ENCODE measurements at places on chromosomes 11 and 22. TPM values are rescaled to one million over a fixed set of nuclear protein-coding genes. Genes with fewer than 3 reads are reported as not detected.

DNA sequence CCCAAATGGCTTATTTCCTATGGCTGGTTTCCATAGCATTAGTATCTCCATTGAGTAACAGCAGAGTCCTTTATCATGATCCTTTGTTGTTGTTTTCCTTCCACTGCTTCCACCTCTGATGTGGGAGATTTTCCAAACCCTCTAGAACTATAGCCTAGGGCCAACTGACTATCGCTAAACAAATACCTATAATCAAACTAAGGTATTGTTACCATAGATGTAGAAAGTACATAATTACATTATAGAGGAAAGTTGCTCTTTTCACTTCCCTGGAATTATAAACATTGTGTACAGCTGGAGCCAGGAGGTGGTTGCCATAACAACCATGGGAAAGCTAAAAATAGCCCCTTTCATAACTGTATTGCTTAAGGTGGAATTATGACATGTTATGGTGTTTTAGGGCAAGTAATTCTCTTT lies 47.0 kb upstream of the ALKBH3 start:
- H3K4me3 ChIP-seq = no peak overlapping the region
- H3K4me1 ChIP-seq = no peaks in the 10 kb centered on the region
- no peak for DNase-seq
- no peak overlapping the region for H3K27ac ChIP-seq

DNA sequence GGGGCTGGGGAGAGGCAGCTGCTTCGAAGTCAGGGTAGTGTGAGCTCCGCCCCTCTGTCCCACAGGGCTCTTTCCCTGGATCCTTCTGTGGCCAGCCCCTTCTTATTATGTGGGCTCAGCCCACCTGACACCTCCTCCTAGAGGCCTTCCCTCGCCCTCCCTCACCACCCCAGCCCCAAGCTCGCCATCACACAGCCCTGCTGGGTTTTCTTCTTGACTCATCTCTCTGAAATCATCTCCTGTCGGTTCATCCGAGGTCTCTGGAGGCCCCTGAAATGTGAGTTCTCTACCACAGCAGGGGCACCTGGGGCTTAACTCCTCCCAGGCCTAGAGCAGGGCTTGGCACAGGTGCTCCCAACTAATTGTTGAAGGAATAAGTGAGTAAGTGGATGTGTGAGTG lies 65.2 kb downstream of the CACNA1I start:
- H3K4me1 ChIP-seq = no peaks in the 10 kb centered on the region
- no peak overlapping the region for H3K4me3 ChIP-seq
- no peak for DNase-seq
- H3K27me3 ChIP-seq = peaks cover 1% of the 10 kb centered on the region
- H3K27ac ChIP-seq = no peak overlapping the region

DNA sequence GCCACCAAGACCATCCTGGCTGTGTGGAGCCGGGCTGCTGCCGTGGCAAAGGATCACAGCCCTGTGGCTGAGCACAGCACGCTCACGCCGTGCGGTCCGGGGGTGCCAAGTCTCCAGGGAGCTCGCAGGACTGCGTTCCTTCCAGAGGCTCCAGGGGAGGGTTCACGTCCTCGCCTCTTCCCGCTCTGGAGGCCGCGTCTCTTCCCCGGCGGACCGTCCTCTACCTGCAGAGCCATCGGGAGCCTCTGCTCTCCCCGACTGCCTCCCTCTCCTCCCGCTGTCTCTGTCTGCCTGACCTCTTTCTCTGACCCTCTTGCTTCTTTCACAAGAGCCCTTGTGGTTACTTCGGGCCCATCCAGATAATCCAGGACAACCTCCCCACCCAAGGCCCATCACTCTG lies 11.4 kb upstream of the MUC5AC start:
- peaks cover 10% of the 10 kb centered on the region for H3K4me1 ChIP-seq
- no peaks in the 10 kb centered on the region for H3K27me3 ChIP-seq
- H3K27ac ChIP-seq = no peak overlapping the region
- H3K4me3 ChIP-seq = no peak overlapping the region
- no peaks in the 10 kb centered on the region for H3K36me3 ChIP-seq

- no peak overlapping the region for H3K4me3 ChIP-seq
- DNase-seq = no peak
- H3K27ac ChIP-seq = peak overlapping the region; percentile 91
- H3K36me3 ChIP-seq = no peaks in the 10 kb centered on the region
Measured at GRCh38 chr22:48709976-48710375, 1117.7 kb downstream of the BRD1 start.

GRCh38 chr11:75792127-75792731 lies 22.8 kb upstream of the UVRAG start:
- no peaks in the 10 kb centered on the region for H3K4me1 ChIP-seq
- no peaks in the 10 kb centered on the region for H3K27me3 ChIP-seq
- no peak overlapping the region for H3K4me3 ChIP-seq

DNA sequence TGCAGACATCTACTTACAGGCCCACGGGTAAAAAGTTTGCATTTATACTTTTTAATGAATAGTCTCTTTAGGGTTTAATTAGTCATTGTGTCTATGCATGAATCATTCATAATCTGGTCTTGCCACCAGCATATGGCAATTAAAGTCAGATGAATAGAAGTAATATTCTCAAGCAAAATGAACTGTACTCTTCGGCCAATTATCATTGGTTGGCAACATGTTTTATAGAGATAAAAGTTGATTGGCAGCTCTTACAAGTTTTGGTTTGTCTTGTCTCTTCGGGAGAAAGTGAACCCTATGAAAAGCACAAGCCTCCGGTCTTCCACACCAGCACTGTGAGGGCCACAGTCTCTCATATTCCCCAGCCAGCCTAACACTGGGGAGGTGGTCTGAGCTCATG lies 97.8 kb downstream of the OSBP2 start:
- no peaks in the 10 kb centered on the region for H3K27me3 ChIP-seq
- no peak overlapping the region for H3K27ac ChIP-seq
- no peak for DNase-seq
- H3K4me3 ChIP-seq = no peak overlapping the region
- no peaks in the 10 kb centered on the region for H3K4me1 ChIP-seq

- H3K27ac ChIP-seq = no peak overlapping the region
- H3K36me3 ChIP-seq = no peaks in the 10 kb centered on the region
- H3K27me3 ChIP-seq = no peaks in the 10 kb centered on the region
Measured at GRCh38 chr11:128058580-128059208, 528.7 kb downstream of the ETS1 start.

DNA sequence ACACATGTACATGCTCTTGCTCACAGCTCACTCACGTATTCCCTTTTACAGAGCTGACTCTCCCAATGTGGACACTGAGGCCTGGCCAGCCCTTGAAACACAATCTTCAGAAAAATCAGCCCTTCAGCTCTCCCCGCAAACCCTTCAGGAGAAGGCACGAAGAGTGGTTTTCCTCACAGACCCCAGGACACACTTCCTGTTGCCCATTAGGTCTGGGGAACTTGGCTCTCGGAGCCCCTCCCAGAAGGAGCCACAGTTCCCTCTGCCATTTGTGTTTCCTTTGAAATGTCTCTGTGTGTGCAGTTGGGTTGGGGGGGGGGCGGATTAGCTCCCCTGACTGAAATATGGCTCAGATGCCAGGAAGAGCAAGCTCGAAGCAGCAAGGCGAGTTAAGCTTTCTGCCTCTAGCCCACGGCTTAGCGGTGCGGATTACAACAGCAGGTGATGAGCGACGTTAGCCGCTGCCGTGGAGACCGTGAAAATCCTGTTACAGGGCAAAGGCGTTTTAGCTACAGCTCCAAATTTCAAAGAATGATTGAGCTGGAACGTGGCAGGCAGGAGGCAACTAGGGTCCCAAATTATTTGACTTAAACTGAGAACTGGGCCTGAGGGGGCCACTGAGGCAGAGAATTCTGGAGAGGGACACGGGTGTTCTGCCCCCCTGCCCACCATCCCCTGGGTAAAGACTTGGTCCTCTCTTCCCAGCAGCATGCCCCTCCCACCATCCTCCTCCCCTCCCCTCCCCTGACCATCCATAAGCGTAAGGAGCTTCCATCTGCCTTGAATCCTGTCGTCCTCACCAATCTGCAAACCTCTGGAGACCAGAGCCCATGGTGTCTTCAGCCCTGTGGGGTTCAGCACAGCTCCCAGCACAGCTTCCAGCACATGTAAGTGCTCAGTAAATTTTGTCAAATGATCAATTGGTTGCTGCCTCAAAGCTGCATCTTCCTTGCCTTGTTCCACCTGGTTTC lies 598.6 kb downstream of the BUD13 start:
- no peak overlapping the region for H3K27ac ChIP-seq
- H3K4me3 ChIP-seq = no peak overlapping the region
- H3K4me1 ChIP-seq = no peaks in the 10 kb centered on the region
- no peak for DNase-seq

DNA sequence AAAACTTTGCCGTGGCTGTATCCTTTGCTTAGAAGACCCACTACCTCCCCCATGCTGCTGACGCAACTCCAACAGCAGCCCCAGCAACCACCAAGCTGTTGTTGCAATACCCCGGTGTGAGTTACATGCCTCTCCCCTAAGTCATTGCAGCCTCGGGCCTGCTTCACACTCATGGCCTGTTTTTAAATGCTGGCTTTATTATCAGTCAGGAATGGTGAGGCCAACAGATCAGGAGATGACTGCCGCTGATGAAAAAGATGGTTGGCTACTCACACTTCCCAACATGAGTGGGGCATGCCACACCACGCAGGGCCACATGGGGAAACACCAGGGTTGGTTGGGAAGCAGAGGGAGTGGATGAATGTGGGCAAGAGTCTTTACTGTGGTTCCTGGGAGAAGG lies 171.5 kb upstream of the SYT13 start:
- H3K4me1 ChIP-seq = no peaks in the 10 kb centered on the region
- H3K27ac ChIP-seq = no peak overlapping the region
- H3K4me3 ChIP-seq = no peak overlapping the region
- H3K27me3 ChIP-seq = no peaks in the 10 kb centered on the region

GRCh38 chr11:111069066-111069465 lies 176.5 kb upstream of the POU2AF2 start:
- no peaks in the 10 kb centered on the region for H3K27me3 ChIP-seq
- H3K36me3 ChIP-seq = no peaks in the 10 kb centered on the region
- H3K27ac ChIP-seq = no peak overlapping the region
- no peak overlapping the region for H3K4me3 ChIP-seq
- H3K4me1 ChIP-seq = peaks cover 3% of the 10 kb centered on the region
- no peak for DNase-seq

DNA sequence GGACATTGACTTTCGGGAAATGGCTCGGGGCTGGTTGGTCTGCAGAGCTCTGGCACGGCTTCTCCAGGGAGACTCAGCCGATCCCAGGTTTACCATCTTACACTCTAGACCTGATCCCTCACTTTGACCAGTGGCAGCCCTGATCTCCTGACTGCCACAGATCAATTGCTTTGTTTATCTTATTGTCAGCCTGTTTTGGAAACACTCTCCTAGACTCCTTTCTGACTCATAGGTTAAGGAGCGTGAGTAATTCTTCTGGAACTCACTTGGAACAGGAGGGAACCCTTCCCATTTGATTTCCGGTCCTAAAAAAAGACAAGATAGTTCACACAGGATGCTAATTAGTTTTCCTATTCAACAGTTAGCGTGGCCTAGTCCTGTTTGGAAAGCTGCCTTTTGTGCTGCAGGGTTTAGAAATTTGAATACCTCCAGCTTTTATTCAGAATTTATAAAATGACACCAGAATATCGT lies 16.0 kb upstream of the BMAL1 start:
- H3K27me3 ChIP-seq = no peaks in the 10 kb centered on the region
- H3K27ac ChIP-seq = no peak overlapping the region
- no peak for DNase-seq
- H3K36me3 ChIP-seq = no peaks in the 10 kb centered on the region
- no peak overlapping the region for H3K4me3 ChIP-seq

DNA sequence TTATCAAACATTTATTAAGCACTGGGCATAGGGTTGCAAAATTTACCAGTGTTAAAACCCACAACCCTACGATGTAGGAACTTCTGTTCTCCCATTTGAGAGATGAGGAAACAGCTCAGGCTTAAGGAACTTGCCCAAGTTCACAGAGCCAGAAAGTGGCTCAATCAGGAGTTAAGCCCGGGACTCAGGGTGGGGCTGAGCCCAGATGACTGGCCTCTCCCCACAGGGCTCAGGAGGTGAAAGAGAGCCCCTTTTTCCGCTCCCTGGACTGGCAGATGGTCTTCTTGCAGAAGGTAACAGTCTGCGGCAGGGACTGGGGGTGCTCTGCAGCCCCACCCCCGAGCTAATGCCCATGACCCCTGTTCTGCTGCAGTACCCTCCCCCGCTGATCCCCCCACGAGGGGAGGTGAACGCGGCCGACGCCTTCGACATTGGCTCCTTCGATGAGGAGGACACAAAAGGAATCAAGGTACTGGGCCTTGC lies 5.6 kb upstream of the ANKRD13D start:
- DNase-seq = no peak
- peak overlapping the region; percentile 10 for H3K27ac ChIP-seq
- H3K27me3 ChIP-seq = no peaks in the 10 kb centered on the region
- H3K36me3 ChIP-seq = peaks cover 69% of the 10 kb centered on the region
- no peaks in the 10 kb centered on the region for H3K4me1 ChIP-seq

DNA sequence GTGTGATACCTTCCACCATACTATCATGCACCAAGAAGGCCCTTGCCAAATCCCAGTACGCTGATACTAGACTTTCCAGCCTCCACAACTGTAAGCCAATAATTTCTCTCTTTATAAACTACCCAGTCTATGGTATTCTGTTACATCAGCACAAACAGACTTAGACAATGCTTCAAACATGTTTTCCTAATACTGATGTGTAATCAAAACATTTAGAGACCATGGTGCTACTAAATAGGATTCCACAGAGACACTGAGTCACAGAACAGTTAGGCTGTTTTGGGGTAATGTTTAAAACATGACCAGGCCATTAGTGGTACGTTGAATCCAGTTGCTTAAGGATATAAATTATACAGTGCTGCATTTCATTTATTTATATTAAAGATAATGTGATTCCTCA lies 103.7 kb downstream of the PICALM start:
- no peaks in the 10 kb centered on the region for H3K4me1 ChIP-seq
- no peaks in the 10 kb centered on the region for H3K36me3 ChIP-seq
- H3K27me3 ChIP-seq = no peaks in the 10 kb centered on the region
- H3K27ac ChIP-seq = no peak overlapping the region
- no peak for DNase-seq
- no peak overlapping the region for H3K4me3 ChIP-seq

- no peaks in the 10 kb centered on the region for H3K4me1 ChIP-seq
- no peaks in the 10 kb centered on the region for H3K36me3 ChIP-seq
- H3K4me3 ChIP-seq = no peak overlapping the region
- no peaks in the 10 kb centered on the region for H3K27me3 ChIP-seq
- DNase-seq = no peak
- no peak overlapping the region for H3K27ac ChIP-seq
Measured at GRCh38 chr11:110338684-110339083, 42.3 kb upstream of the RDX start.

Gene C11orf91
- not detected for total RNA-seq

Gene LDHA
- total RNA-seq = 390 TPM

Gene KCNQ1
- total RNA-seq = 3.5 TPM

Gene TRIM51
- total RNA-seq = not detected

Gene TRIM34
- 6.1 TPM for total RNA-seq

Gene GGT5
- total RNA-seq = 35.8 TPM

All from tibial nerve (tissue), 4 donors.